NCI-H2029 treated with DMSO at 0.1 percent for 48 hours (cell line): ENCODE measurements at places on chromosomes 3 and 15.

- DNase-seq: no peak
These were observed 9.4 kb upstream of the RAD18 start for GRCh38 chr3:8972639-8973038.

- no peak for DNase-seq
These were observed 239.0 kb upstream of the KCNMB2 start for GRCh38 chr3:178297199-178297598.

GRCh38 chr15:78212546-78213424, 21.6 kb downstream of the ACSBG1 start:
- DNase-seq: no peak

GRCh38 chr3:179452176-179452564, 900 bp upstream of the GNB4 start:
- no peak for DNase-seq

- DNase-seq: no peak
These were observed 214.2 kb upstream of the ARL6 start for GRCh38 chr3:97550408-97550807.

GRCh38 chr3:187694801-187695200, 7.6 kb downstream of the RTP2 start:
- no peak for DNase-seq

- DNase-seq: no peak
These were observed 31.4 kb upstream of the PRTG start for GRCh38 chr15:55774113-55774970.

GRCh38 chr15:52351206-52351908, 55.8 kb upstream of the MYO5C start:
- no peak for DNase-seq

GRCh38 chr3:151924753-151925152, 51.3 kb downstream of the SUCNR1 start:
- DNase-seq: no peak

GRCh38 chr3:37905987-37906674, 44.5 kb downstream of the CTDSPL start:
- DNase-seq: no peak

GRCh38 chr15:53976844-53977392, 1.3 kb upstream of the UNC13C start:
- no peak for DNase-seq

- no peak for DNase-seq
These were observed 36.7 kb downstream of the VGLL3 start for GRCh38 chr3:86954226-86954625.

GRCh38 chr3:107990433-107990832, 100.4 kb downstream of the CD47 start:
- no peak for DNase-seq

GRCh38 chr3:37174532-37175126, at the start of gene LRRFIP2:
LRRFIP2 (minus strand) TSS chr3:37174582; CDS start chr3:37148983, 25,599 bp downstream.
- no peak for DNase-seq

DNA sequence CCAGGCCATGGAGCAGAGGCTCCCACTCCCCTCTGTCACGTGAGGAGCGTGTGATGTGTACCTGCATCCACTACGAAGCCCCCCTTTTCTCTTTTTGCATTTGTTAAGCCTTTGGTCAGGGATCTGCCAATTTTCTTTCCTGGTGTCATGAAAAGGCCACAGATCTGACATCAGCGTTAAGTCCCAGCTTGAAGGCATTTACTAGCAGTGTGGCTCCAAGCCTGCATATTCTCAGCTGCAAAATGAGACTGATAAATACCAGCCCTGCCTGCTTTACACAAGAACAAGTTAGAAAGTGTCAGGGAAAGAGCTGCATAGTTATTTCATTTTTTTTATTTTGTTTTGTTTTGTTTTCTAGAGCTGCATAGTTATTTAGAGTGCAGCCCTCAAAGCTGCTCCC, 2.3 kb upstream of the ANKRD63 start:
- DNase-seq: no peak

GRCh38 chr3:46186471-46187340, 21.4 kb downstream of the CCR1 start:
- no peak for DNase-seq

DNA sequence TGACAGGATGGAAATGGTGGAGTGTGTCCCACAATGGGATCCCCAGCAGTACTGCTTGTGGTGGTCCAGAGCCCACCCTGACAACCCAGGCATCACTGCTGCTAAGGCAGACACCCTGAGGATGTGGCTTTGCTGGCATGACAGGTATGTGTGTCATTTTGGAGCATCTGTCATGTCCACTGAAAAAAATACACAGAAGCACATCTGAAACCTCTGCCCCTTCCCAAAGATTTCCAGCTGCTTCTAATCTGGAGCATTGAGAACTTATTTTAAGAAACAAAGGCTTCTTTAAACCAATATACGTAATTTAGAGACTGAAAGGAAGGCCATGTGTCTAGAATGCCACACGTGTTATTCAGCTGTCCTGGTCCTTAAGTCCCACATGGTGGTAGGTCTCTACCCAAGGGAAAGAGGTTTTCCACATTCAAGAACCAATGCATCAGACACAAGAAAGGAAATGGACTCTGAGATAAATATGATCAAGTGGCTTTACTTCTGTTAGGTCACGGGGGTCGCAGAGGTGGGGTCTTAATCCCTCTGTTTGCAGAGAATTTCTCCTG, 88.3 kb downstream of the PDZRN3 start:
- DNase-seq: no peak

DNA sequence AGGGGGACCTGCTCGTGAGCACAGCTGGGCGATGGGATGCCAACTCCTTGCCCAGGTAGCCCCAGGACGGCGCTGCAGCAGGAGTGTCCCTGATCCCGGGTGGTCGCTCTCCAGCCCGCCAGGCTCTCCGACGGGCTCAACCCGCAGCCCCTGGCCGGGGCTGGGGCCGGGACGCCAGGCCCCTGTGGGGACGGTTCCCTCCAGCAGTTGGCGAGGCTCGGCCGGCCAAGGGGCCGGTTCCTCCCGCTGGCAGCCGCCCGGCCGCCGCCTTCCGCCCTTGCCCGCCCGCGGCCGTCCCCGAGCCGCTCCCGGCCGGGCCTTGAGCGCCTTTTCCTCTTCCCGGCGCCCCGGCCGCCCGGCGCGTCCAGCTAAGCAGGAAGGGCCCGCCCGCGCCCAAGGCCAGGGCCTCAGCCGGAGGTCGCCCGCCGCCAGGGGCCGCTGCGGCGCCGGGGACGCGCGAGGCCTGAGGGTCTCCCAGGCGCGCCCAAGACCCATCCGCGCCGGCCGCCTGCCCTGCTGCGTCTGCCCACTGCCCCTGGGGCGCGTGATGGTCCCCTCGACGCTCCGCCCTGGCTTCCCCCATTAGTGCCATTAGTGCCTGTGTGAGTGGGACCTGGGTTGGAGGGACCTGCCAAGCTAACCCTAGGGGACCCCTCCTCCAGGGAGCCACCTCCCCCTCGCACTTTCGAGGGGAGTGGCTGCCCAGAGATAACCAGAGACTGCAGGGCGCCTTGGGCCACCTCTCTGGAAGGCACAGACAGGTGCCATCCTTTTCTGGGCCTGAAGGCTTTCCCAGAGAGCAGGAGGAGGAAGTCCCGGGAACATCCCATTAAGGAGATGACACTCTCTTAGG, 106.4 kb downstream of the FBLN2 start:
- no peak for DNase-seq

DNA sequence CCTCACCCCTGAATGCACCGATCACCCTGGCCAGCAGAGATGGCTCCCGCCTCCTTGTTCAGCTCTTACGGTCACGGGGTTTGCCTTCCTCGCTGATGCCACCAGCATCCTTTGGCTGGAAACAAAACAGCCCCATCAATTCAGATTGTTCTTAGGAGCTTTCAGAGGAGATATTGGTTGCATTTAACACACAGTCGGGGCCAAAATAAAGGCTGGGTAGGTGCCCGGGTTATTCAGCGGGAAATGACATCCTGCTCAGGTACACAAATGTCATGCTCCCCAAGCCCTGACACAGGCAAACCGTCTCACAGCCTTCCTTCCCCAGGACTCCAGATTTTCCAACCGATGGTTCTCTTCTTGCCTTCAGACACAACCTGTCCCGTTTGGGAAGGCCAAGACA, 62.4 kb upstream of the MEF2A start:
- DNase-seq: no peak

- DNase-seq: no peak
These were observed 18.1 kb downstream of the LRRC58 start for GRCh38 chr3:120331076-120331475.

DNA sequence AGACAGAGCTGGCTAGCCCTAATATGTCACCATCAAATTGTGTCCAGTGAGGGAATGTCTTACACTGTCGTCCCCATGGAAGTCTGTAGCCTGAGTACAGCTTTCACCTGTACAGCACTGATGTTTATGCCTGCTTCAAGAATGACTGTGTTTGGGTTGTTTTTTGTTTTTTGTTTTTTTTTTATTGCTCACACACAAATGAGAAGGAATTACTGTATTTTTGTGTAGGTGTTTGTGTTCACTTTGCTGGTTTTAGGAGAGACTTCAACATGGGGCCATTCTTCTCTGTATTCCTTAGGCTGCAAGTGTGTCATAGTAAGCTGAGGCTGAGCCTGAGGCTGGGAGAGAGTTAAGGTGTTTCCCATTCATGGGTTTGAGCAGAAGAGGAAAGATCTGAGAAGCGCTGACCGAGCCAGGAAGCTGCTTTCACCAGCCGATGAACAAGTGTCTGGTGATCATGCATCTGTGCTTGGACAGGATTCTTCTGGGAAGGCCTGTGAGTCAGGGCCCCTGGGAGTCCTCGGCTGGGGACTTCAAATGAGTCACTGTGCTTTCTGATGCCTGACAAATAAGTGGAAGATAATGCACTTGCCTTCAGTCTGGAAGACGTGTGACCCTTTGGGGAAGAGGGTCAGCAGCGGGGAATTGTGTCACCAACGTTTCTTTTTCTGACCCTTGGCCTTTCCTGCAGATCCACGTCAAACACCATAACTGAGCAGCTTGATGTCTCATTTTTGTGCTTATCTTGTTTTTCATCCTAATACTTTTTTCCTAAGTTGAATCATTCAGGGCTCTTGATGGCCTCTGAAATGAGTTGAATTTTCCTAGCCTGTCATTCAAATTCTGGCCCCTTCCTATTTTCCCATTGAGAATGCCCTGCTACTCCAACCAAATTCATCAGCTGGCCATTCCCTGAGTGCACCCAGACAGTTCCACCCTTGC, 36.7 kb upstream of the ZBTB38 start:
- no peak for DNase-seq

DNA sequence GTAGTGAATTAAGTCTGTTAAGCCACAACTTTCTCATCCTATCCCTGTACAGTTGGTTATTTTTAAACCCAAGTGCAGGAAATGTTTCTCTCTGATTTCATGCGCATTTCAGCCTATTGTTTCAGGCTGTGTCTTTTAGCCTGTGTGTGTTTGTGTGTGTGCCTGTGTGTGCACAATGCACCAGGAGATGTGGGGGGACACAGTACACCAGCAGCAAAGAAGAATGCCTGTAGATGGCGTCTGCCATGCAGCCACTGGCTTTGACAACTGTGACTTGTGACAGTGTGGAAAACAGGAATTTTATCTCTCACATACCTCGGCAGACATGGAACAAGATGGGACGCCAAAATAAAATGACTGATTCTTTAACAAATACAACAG, 43.6 kb upstream of the PLXNA1 start:
- DNase-seq: no peak

GRCh38 chr3:170740726-170741591, 129.0 kb downstream of the RPL22L1 start:
- peak; percentile 74 for DNase-seq

- DNase-seq: no peak
These were observed 21.8 kb downstream of the SI start for GRCh38 chr3:165056510-165056909.

- DNase-seq: no peak
These were observed 729.1 kb downstream of the NTRK3 start for GRCh38 chr15:87527416-87527815.

DNA sequence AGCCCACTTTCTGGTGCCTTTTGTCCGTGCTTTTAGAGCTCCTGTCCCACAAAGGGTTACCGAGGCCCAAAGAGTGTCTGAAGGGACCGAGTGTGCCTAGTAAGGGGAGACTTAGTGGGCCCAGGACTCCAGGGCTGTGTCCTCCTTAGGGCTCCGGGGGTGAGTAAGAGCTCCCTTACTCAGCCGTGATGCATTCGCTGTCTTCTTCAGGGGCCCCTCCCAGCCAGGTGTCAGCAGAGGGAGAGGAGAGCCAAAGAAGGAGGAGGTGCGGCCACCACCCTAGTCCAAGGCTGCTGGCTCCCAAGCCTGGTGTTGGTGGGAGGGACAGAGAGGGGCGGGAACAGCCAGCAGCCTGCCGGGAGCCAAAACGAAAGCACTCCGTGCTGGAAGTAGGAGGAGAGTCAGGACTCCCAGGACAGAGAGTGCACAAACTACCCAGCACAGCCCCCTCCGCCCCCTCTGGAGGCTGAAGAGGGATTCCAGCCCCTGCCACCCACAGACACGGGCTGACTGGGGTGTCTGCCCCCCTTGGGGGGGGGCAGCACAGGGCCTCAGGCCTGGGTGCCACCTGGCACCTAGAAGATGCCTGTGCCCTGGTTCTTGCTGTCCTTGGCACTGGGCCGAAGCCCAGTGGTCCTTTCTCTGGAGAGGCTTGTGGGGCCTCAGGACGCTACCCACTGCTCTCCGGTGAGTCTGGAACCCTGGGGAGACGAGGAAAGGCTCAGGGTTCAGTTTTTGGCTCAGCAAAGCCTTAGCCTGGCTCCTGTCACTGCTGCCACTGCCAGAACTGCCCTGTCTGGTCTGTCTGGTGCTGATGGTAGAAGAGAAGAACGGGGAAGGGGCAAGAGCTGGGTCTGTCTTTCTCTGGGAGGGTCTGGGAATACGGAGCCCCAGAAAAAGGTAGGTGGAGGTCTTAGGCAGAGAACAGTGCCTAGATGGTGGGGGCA, at the start of gene IL17RC:
Gene IL17RC, plus strand, starts transcription at position 365 of the 947 bp plus-strand sequence. Its CDS starts 218 bp downstream, at position 583.
- DNase-seq: peak; percentile 90

DNA sequence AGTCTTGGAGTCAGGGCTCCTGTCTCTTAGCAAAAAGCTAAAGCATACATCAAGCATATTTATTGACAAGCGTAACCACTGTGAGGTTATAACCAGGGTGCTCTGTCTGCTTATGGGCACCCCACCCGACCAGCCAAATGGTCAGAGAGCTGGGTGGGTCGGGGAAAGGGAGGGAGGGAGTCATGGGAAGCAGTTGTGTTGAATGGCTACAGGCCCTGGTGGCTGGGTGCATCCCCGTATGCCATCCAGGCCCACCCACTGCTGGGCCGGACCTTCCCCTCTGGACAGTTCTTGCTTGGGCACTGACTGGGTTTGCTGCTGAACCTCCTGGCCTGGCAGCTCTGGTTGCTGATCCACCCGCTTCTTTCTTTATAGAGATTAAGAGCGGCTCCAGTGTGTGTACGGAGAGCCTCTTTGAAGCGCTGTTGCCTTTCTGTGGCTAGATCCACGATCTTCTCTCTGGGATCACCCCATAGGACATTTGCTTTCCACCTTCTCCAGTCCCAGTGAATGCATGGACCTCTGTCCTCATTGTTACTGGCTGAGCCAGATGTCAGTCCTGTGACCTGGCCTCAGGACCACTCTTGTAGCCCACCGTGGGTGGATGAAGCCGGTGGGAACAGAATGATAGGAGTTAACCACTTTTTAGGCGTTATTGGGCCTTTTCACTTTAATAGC, 59.6 kb downstream of the SMAD3 start:
- DNase-seq: no peak

GRCh38 chr3:183132409-183132808, 30.1 kb downstream of the LAMP3 start:
- no peak for DNase-seq
